ENCODE measurements at places on chromosomes 7 and 10. TPM values are rescaled to one million over a fixed set of nuclear protein-coding genes. Genes with fewer than 3 reads are reported as not detected.

ADAMTS14 gene
- total RNA-seq, result not detected

CDNF gene
- 1.2 TPM for total RNA-seq

SPDYE9 gene
- not detected for total RNA-seq

NEURL1 gene
- 0.04 TPM for total RNA-seq

DNA sequence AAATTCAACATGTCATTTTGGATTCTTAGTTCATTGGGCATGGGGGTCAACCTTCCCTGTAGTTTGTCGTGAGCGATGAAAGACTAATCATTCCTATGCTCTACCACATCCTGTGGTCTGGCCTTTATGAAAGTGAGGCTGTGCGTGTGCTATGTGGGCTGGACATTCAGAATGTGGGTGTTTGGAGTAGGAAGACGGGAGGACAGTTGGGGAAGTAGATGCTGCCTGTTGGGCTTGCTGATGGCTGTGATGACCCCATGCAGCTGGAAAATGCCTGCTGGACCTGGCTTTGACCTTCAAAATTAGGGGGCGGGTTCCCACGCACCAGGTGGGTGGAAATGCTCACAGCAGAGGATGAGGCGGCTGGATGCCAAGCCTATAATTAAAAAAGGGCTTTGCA is 90.9 kb upstream of the MKI67 start:
- no peaks in the 10 kb centered on the region for H3K27me3 ChIP-seq
- no peak overlapping the region for H3K27ac ChIP-seq
- no peak overlapping the region for H3K4me3 ChIP-seq

- no peak overlapping the region for H3K4me3 ChIP-seq
- H3K27ac ChIP-seq, result no peak overlapping the region
- no peaks in the 10 kb centered on the region for H3K27me3 ChIP-seq
- DNase-seq, result no peak
- no peaks in the 10 kb centered on the region for H3K4me1 ChIP-seq
- no peaks in the 10 kb centered on the region for H3K36me3 ChIP-seq
These were observed 526 bp downstream of the SFRP5 start for GRCh38 chr10:97771055-97771891.

DNA sequence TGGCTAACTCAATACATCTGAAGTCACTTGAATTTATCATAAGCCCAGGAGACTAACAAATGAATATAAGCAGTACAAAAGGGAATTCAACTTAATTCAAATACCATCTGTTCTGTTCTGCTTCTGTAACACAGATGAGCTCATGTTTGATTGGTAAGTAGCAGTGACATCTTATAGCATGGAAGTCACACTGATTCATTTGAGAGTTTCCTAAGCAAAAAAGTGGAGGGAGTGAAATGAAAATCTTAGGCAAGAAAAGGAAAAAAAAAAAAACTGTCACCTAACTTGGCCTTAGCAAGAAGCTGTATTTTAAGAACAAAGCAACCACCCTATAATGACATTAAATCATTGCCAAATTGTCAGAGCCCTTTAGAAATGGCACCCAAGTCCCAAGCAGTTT is 49.5 kb downstream of the SMURF1 start:
- H3K4me1 ChIP-seq, result peaks cover 57% of the 10 kb centered on the region
- H3K36me3 ChIP-seq, result 0 out of 2 replicates have a peak, but pooled peaks cover 14% of the 10 kb centered on the region
- H3K27ac ChIP-seq, result peak overlapping the region; percentile 67
- peak; percentile 62 for DNase-seq

- no peaks in the 10 kb centered on the region for H3K4me1 ChIP-seq
- no peaks in the 10 kb centered on the region for H3K27me3 ChIP-seq
- no peaks in the 10 kb centered on the region for H3K36me3 ChIP-seq
- H3K4me3 ChIP-seq, result no peak overlapping the region
- H3K27ac ChIP-seq, result no peak overlapping the region
- no peak for DNase-seq
These were observed 67.0 kb downstream of the ZRANB1 start for GRCh38 chr10:125008689-125009638.

- H3K4me1 ChIP-seq, result no peaks in the 10 kb centered on the region
- H3K36me3 ChIP-seq, result no peaks in the 10 kb centered on the region
- no peak for DNase-seq
- H3K27me3 ChIP-seq, result no peaks in the 10 kb centered on the region
- no peak overlapping the region for H3K27ac ChIP-seq
- H3K4me3 ChIP-seq, result no peak overlapping the region
These were observed 308.8 kb upstream of the PHYHIPL start for GRCh38 chr10:58867683-58868082.

DNA sequence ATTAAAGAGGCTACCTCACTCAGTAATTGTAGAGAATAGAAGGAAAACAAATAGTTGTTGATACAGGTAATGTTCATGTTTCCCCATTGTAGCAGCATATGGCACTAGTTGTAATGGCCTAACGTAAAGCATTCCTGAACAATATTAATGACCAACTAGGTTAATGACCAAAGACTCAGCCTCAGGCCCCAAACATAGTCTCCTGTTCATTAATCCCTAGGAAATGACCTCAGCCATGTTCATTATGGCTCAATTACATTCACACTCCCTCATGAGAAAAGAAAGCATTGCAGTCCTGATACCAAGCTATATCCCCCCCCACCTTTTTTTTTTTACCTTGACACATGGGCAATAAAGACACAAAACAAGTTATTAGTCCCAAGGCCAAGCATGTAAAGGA is 12.7 kb downstream of the FRMD4A start:
- DNase-seq, result no peak
- H3K4me3 ChIP-seq, result no peak overlapping the region
- H3K27me3 ChIP-seq, result no peaks in the 10 kb centered on the region
- H3K4me1 ChIP-seq, result no peaks in the 10 kb centered on the region

DNA sequence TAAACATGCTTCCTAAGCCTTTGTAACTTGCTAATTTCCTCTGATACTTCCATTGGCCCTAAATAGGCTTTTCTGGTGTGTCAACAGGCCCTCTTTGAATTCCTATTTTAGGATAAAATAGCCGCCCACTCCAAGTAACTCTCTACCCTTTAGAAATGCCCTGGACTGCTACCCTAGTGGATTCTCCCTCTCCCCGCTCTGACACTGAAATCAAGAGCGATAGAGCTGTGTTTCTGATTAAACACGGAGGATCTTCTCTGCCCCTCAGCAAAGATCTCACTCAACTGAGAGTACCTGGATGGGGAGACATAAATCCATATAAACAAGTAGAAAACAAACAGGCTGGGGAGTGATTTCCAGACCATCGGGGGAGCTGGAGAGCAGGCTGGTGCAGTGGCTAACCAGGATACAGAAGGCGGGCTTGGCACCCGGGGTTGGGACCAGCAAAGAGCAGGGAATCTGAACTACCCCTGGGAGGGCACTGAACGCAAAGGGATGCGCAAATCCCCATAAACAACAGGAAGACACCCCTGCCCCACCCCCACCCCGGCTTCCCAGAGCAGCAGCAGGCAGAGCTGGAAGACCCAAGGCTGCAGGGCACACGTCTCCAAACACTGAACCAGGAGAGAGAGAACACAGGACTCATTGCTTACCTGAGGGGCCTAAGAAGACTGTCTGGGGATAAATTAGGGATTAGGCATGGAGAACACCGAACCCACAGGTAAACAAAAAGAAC is 2.5 kb downstream of the ASB13 start:
- no peak for DNase-seq
- no peak overlapping the region for H3K4me3 ChIP-seq
- H3K27me3 ChIP-seq, result no peaks in the 10 kb centered on the region
- no peak overlapping the region for H3K27ac ChIP-seq
- H3K4me1 ChIP-seq, result peaks cover 47% of the 10 kb centered on the region
- H3K36me3 ChIP-seq, result no peaks in the 10 kb centered on the region

DNA sequence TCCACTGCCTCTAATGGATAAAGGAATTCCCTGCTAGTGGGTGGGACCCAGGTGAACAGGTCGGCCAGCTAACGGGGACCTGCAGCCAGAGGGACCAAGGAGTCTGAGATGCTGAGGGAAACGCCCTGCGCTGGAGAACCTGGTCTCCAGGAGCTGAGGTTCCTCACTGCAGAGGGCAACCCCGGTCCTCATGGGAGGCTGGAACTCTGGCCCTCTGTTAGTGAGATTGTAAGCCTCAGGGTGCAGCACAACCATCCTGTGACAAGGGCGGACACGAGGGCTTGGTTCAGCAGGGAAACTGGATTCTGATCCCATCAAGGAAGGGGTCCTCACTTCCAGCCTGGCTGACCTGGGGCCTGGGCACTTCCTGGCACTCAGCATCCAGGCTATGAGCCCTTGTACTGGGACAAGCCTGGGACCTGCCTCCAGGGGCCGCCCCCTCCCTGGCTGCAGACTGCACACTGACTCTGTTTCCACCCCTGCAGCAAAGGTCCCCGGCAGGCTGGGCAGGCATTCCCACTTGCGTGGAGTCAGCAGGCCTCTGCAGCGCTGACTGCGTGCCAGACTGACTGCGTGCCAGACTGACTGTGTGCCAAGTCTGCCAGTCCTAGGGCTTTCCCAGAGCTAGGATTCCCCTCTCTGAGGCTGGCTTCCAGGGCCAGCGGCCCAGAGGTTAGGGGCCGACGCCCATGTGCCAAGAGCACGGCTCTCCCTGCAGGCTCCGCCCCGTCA is 143.2 kb downstream of the MAPK8 start:
- H3K4me3 ChIP-seq, result no peak overlapping the region
- no peaks in the 10 kb centered on the region for H3K4me1 ChIP-seq
- no peak overlapping the region for H3K27ac ChIP-seq
- no peak for DNase-seq
- H3K27me3 ChIP-seq, result no peaks in the 10 kb centered on the region

DNA sequence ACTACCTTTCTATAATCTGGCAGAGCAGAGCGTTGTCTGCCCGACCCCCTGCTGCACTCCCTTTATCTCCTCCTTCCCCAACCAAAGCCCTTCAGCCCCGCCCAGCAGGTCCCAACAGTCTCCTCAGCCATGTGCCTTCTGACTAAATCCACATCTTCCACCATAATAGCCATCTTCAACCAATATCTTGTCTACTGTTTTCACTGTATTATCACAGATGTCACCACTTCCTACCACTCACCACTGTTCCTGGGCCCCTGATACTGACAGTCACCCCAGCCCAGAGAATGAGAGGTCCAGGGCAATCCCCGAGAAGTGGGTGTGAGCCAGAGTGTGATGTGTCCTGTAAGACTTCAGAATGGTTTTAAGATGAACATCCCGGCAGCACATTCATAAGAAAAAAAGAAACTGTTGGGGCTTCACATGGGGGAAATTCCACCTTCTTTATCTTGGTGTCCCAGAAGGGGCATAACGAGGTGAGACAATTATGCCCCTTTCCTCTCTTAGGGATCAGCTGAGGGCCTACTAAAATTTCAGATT is 25.3 kb downstream of the CCDC6 start:
- H3K27me3 ChIP-seq, result no peaks in the 10 kb centered on the region
- H3K27ac ChIP-seq, result peak overlapping the region; percentile 82
- peaks cover 91% of the 10 kb centered on the region for H3K4me1 ChIP-seq
- no peak for DNase-seq

DNA sequence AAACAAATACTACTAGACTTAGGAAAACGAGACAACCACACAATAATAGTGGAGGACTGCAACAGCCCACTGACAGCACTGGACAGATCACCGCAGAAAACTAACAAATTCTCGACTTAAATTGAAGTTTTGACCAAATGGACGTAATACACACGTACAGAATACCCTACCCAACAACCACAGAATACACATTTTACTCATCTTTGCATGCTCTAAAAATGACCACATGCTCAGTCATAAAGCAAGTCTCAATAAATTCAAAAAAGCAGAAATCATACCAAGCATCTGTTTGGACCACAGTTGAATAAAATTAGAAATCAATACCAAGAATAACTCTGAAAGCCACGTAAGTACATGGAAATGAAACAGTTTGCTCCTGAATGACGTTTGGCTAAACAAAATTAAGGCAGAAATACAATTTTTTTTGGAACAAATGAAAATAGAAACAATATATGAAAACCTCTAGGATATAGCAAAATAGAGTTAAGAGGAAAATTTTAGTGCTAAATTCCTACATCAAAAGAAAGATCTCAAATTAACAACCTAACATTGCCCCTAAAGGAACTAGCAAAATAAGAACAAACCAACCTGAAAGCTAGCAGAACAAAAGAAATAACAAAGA is 30.6 kb downstream of the MAPK8 start:
- no peaks in the 10 kb centered on the region for H3K4me1 ChIP-seq
- H3K27ac ChIP-seq, result no peak overlapping the region
- no peak for DNase-seq
- H3K36me3 ChIP-seq, result no peaks in the 10 kb centered on the region
- no peaks in the 10 kb centered on the region for H3K27me3 ChIP-seq

DNA sequence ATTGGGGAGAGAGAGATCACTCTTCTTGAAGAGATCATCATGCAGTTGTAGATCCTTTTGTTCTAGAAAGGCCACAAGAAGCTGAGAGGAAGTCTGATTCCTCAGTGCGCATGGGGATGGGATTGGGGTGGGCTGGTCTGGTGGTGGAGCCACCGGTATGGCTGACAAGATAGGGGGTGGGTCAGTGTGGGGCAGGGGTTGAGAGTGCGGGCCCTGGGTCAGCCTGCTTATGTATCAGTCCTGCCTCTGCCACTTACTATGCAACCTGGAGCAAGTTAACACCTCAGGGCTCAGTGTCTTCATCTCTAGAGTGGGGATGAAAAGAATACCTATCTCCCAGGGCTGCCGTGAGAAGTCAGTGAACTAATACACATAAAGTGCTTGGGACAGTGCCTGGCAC is 8.0 kb downstream of the SMARCD3 start:
- peaks cover 22% of the 10 kb centered on the region for H3K4me1 ChIP-seq
- H3K27me3 ChIP-seq, result no peaks in the 10 kb centered on the region
- H3K4me3 ChIP-seq, result no peak overlapping the region
- no peaks in the 10 kb centered on the region for H3K36me3 ChIP-seq

All from Karpas-422 (cell line).